T-cell (primary cell): ENCODE measurements at places on chromosomes 1 and 21.

DNA sequence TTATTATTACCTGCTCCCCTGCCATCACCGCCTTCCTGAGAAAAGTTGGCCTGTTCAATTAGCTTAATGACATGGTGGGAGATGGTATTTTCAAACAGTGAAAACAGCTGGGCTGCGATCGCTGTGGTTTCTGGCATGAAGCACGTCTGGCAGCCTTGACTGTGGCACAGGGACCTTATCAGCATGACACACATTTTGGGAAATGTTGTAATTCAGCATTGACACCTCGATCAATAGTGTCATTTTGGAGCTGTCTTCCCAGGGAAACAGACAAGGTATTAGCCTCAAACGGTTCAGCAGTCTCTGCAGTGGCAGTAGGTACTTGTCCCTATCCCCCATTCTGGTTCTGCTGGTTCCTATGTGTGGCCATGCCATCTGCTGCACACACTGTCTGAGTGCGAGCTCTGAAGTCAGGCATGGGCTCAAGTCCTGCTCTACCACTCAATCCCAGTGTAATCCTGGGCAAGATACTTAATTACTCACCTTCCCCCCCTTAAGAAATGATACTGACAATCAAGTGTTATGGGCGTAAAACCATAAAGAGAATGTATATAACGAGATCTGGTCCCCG is 154.5 kb upstream of the KCND3 start:
- DNase-seq = no peak

DNA sequence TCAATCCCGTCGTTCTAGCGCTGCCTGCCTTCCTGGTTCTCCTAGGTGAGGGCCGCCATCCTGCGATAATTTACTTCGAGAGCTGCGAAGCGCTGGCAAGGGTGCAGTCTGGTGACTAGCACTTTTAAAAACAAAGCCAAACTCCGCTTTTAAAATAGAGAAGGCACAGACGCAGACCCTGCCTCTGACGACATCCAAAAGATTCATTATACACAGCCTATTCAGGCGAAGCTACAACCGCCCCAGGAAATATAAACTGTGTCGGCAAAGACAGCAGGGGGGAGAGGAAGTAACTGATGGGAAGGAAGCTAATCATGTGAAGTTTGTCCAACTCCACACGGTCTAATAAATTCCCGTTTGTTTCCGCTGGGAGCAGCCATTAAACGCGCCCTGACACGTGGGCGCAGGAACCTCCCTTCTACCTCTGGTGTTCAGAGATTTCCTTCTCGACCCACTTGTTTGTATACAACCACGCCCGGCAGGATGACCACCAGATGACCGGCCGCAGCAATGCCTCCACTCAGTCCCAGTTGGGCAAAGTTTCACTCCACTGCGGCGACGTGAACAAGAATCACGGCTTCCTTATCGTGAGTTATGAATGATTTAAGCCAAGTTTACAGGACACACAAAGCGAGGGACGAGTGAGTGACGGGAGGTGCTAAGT is 1.3 kb downstream of the GNG12 start:
- DNase-seq = no peak

DNA sequence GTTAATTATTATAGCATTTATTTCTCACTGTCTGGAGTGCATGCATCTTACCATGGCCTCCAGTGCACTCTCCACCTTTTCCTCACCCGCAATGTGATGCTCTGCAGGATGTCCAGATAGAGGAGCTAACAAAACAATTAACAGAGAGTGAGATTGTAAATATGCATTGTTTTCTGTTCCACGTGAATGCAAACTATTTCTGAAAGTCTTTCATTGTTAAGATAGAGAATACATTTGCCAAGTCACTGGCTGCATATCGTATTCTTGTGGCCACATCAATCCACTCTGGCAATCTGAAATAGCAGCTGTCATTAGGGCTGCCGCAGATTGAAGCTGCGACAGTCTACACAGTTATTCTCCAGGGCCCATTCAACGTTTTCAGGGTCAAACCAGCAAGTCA is 143.8 kb downstream of the DUSP10 start:
- no peak for DNase-seq

- no peak for DNase-seq
These were observed 35.2 kb upstream of the MAB21L3 start for GRCh38 chr1:116075990-116076389.

GRCh38 chr1:166116026-166116425 is 50.8 kb downstream of the FAM78B start:
- no peak for DNase-seq

DNA sequence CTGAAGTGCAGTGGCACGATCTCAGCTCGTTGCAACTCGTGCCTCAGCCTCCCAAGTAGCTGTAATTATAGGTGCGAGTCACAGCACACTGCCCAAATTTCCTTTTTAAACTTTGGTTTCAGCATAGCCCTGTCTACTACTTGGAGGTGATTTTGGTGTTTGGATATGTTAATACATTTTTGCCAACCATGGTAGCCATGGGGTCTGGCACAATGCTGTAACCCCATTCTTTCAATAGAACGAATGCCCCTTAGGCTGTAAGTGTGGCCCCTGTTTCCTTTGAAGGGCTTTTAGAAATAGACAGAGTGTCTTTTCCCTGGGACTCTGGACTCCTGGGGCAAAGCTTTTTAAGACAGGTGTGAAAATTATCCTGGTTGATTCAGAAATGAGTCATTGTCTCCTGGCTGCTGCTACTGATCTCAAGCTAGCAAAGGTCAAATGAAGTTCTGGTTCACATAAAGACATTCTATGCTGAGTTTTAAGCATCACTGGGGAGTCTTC is 141.1 kb upstream of the RUNX1 start:
- DNase-seq = no peak
